Neural crest cell (in vitro differentiated cells): ENCODE measurements at places on chromosomes 5 and 9. TPM values are rescaled to one million over a fixed set of nuclear protein-coding genes. Genes with fewer than 3 reads are reported as not detected.

- H3K27me3 ChIP-seq, result no peaks in the 10 kb centered on the region
- peak; percentile 47 for DNase-seq
- no peaks in the 10 kb centered on the region for H3K36me3 ChIP-seq
Observed at GRCh38 chr9:136886610-136887597, 588 bp downstream of the TRAF2 start.

GRCh38 chr5:102796498-102796897 lies 41.4 kb downstream of the PAM start:
- DNase-seq, result no peak
- no peaks in the 10 kb centered on the region for H3K27me3 ChIP-seq
- H3K27ac ChIP-seq, result no peak overlapping the region
- H3K4me1 ChIP-seq, result peaks cover 35% of the 10 kb centered on the region
- H3K4me3 ChIP-seq, result no peak overlapping the region
- H3K36me3 ChIP-seq, result peaks cover 2% of the 10 kb centered on the region

DNA sequence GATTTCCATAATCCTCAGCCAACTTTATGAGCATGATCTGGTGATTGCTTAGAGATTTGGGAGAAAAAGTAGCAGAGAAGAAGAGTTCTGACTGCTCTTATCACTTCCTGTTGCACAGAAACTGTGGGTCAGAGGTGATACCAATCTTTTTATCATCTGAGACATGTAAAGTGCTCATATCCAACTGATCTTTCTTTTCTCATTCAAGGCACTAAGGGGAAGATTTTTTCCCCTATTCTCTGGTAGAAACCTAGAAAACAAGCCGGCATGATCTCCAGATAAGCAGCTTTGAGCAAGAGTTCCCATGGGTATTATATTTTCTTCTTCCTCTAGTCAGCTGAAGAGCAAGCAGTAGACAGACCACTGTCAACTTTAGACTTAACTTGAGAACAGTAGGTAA lies 29.0 kb upstream of the GPR150 start:
- H3K36me3 ChIP-seq, result peaks cover 5% of the 10 kb centered on the region
- H3K27me3 ChIP-seq, result no peaks in the 10 kb centered on the region
- peaks cover 5% of the 10 kb centered on the region for H3K4me1 ChIP-seq
- no peak for DNase-seq
- H3K4me3 ChIP-seq, result no peak overlapping the region
- no peak overlapping the region for H3K27ac ChIP-seq

The SEMA6A gene
- total RNA-seq, result 30.0 and 34.0 TPM in 2 replicates

DNA sequence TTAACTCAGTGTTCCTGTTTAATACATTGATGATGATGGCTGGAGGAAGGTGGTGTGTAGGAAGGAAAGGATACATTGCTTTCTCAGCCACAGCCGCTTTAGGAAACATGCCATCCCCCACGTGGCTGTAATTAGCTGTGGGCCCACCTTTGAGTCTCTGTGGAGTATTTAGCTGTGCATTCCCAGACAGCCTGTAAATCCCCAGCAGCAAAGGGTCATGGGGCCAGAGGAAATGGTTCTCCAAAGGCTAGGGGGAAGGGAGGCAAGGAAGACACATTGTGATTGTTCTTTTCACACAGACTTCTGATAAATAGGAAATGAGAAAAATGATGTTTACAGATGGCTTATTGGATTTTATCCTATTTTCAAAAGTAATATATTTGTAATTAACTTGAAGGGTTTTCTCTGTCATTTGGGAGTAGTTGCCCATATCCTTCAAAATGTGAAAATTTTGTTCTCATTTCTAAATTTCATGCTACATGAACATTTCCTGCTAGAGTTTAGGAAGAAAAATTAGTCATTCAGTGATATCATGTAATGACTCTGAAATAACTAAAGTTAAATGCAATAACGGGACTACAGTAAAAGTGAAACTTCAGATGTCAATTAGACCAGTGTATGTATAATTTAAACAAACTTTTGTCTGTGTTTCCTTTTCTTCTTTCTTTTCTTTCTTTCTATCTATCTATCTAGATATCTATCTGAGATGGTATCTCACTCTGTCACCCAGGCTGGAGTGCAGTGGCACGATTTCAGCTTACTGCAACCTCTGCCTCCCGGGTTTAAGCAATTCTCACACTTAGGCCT lies 24.3 kb upstream of the F2R start:
- H3K27me3 ChIP-seq, result no peaks in the 10 kb centered on the region
- H3K27ac ChIP-seq, result peak overlapping the region; percentile 92
- H3K4me3 ChIP-seq, result no peak overlapping the region
- peaks cover 10% of the 10 kb centered on the region for H3K36me3 ChIP-seq
- peak; percentile 5 for DNase-seq

GRCh38 chr5:66615136-66615535 lies 18.9 kb downstream of the MAST4 start:
- H3K27ac ChIP-seq, result no peak overlapping the region
- no peak overlapping the region for H3K4me3 ChIP-seq
- H3K36me3 ChIP-seq, result no peaks in the 10 kb centered on the region
- no peaks in the 10 kb centered on the region for H3K27me3 ChIP-seq
- H3K4me1 ChIP-seq, result no peaks in the 10 kb centered on the region

The SLIT3 gene
- total RNA-seq, result 12.6 and 13.3 TPM in 2 replicates

DNA sequence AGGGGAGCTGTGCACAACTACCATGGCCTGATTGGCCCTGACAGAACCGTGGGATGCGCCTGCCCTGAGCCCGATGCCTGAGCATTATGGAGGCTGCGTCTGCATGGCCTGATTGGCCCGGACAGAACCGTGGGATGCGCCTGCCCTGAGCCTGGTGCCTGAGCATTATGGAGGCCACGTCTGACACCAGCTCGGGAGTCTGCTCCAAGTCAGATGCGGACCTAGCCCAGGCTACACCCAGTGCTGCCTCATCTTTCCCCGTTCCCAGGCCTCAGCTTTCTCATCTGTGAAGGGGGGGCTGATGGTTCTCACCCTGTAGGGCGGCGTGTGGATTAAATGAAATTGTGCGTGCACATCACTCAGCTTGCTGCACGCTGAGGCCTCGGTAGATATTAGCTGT lies 7.3 kb downstream of the CEP72 start:
- DNase-seq, result no peak
- H3K27me3 ChIP-seq, result no peaks in the 10 kb centered on the region
- peaks cover 13% of the 10 kb centered on the region for H3K4me1 ChIP-seq
- peaks cover 18% of the 10 kb centered on the region for H3K36me3 ChIP-seq
- H3K27ac ChIP-seq, result no peak overlapping the region

DNA sequence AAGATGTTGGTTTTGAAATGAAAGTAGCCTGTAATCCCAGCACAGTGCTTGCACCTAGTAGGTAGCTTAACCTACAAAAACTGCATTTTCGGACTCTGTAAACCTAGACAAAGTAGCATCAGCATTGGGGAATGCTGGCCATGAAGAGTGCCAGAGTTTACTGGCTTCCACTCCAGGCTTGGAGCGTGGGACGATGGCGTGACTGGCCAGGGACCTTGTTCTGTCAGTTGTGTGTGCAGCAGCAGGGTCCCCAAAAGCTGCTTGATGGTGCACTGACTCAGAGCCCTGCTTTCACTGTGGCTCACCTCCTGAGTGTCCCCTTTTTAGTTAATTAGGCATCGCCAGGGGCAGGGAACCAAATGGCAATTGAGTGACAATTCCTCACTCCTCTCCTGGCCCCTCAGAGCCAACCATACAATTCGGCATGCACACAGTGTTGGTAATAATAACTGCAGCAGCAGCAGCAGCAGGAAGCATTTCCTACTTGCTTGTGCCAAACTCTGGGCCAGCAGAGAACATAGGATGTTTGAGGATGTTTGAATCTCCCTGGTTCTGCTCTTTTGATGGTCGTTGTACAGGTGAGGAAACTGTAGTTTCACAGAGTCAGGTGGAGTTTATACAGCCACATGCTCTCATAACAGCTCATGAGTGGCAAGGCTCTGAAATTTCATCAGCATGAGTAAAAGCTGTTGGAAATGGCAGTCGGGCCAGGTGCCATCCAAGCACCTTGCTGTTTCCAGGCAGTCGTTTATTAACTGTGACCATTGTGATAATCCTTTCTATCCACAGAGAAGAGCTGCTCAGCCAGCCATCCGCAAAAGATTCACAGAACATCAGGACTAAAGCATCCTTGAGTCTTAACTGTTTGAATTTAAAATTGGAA lies 4.2 kb downstream of the UBE2QL1 start:
- H3K27ac ChIP-seq, result no peak overlapping the region
- no peaks in the 10 kb centered on the region for H3K36me3 ChIP-seq
- H3K4me1 ChIP-seq, result peaks cover 11% of the 10 kb centered on the region
- no peak overlapping the region for H3K4me3 ChIP-seq

- H3K27me3 ChIP-seq, result peaks cover 46% of the 10 kb centered on the region
- peaks cover 32% of the 10 kb centered on the region for H3K4me1 ChIP-seq
- H3K36me3 ChIP-seq, result no peaks in the 10 kb centered on the region
- DNase-seq, result no peak
- no peak overlapping the region for H3K27ac ChIP-seq
Observed at GRCh38 chr5:90551376-90551775, 7.2 kb upstream of the ADGRV1 start.

The OBP2B gene
- total RNA-seq, result not detected in 2 replicates

- H3K36me3 ChIP-seq, result no peaks in the 10 kb centered on the region
- no peak overlapping the region for H3K27ac ChIP-seq
- peaks cover 5% of the 10 kb centered on the region for H3K27me3 ChIP-seq
- no peak overlapping the region for H3K4me3 ChIP-seq
- H3K4me1 ChIP-seq, result no peaks in the 10 kb centered on the region
Observed at GRCh38 chr9:117782931-117783788, 79.0 kb downstream of the TLR4 start.

GRCh38 chr5:8598356-8598755 lies 729.4 kb downstream of the MTRR start:
- H3K27ac ChIP-seq, result no peak overlapping the region
- H3K36me3 ChIP-seq, result no peaks in the 10 kb centered on the region
- peaks cover 2% of the 10 kb centered on the region for H3K4me1 ChIP-seq
- no peaks in the 10 kb centered on the region for H3K27me3 ChIP-seq

DNA sequence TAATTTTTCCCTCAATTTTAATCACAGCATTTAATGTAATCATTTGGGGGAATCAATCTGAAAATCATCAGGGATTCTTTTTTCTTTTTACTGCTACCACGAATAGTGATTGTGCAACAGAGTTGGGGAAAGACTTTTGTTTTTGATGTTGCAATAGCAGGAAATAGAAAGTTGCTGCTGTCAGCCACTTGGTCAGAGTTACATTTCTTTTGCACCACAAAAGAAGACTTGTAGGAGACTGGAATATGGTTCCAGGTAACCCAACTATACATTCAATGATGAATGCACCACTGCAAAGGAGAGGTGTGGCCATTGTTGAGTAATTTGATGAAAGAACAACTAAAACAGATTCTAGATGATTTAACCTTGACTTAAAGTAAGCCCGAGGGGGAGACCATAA lies 46.3 kb upstream of the PALM2AKAP2 start:
- DNase-seq, result no peak
- no peaks in the 10 kb centered on the region for H3K36me3 ChIP-seq
- no peak overlapping the region for H3K27ac ChIP-seq
- no peak overlapping the region for H3K4me3 ChIP-seq
- no peaks in the 10 kb centered on the region for H3K4me1 ChIP-seq
- H3K27me3 ChIP-seq, result no peaks in the 10 kb centered on the region

The PDE6A gene
- total RNA-seq, result not detected in 2 replicates

GRCh38 chr9:75609401-75609800 lies 281.1 kb upstream of the PCSK5 start:
- no peak overlapping the region for H3K27ac ChIP-seq
- no peak for DNase-seq
- H3K4me1 ChIP-seq, result no peaks in the 10 kb centered on the region
- no peak overlapping the region for H3K4me3 ChIP-seq

DNA sequence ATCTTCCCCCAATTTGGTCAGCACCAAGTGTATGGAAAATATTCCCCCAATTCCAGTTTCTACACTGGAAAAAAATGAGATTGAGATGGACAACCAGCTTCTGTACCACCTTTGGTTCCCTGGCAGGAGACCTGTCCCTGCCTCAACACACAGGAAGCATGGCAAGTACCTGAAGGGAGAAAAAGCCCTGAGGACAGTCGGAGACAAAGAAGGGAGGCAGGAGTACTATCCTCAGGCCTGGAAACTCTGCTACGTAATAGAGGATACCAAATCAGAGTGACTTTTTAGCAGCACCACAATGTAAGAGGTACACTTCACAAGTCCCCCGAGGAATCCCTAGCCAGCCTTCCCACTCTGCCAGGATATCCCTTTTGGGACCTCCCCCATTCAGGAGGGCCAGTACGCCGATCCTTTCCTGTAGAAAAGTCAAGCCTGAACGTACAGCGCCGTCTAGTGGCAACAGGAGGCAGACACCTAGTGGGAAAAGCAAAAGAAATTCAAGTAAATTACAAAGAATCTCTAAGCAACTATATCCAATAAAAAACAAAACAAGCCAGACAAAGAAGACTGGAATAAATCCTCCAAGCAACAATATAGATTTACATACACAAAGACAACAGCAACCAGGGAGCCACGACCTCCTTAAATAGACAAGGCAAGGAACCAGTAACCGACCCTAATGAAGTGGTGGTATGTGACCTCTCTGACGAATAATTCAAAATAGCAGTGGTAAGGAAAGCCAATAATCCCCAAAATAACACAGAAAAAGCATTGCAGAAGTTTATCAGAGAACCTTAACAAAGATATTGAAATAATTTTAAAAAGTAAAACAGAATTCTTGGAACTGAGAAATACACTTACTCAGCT lies 63.3 kb upstream of the SLCO6A1 start:
- H3K36me3 ChIP-seq, result peaks cover 10% of the 10 kb centered on the region
- peak; percentile 28 for DNase-seq
- H3K4me3 ChIP-seq, result no peak overlapping the region
- H3K4me1 ChIP-seq, result no peaks in the 10 kb centered on the region
- no peaks in the 10 kb centered on the region for H3K27me3 ChIP-seq
- no peak overlapping the region for H3K27ac ChIP-seq

The ANAPC2 gene
- 69.3 and 71.7 TPM in 2 replicates for total RNA-seq

DNA sequence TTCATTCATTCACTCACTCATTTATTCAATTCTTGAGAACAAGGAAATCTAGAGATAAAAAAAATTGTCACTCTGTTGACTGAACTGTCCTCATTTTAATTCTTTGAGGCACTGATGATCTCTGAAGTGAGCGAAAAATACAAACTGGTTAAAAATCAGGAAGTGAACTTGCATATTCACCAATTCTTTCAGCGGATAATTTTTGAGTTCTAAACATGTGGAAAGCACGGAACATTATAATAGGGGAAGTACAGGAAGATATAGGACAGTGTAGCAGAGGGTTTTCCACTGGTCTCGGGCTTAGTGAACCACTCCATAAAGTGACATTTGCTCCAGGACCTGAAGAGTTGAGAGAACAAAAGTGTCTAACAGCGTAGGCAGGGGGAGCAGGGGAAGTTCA lies 169.5 kb downstream of the TLR4 start:
- H3K36me3 ChIP-seq, result no peaks in the 10 kb centered on the region
- H3K4me3 ChIP-seq, result no peak overlapping the region
- peaks cover 3% of the 10 kb centered on the region for H3K27me3 ChIP-seq
- no peak overlapping the region for H3K27ac ChIP-seq
- H3K4me1 ChIP-seq, result no peaks in the 10 kb centered on the region
- no peak for DNase-seq

GRCh38 chr9:121305269-121305994 lies 37.5 kb downstream of the GSN start:
- peaks cover 2% of the 10 kb centered on the region for H3K27me3 ChIP-seq
- H3K4me3 ChIP-seq, result no peak overlapping the region
- DNase-seq, result no peak
- peaks cover 3% of the 10 kb centered on the region for H3K4me1 ChIP-seq

- H3K4me1 ChIP-seq, result no peaks in the 10 kb centered on the region
- no peak for DNase-seq
- no peaks in the 10 kb centered on the region for H3K27me3 ChIP-seq
- no peak overlapping the region for H3K4me3 ChIP-seq
- no peak overlapping the region for H3K27ac ChIP-seq
Observed at GRCh38 chr5:168244838-168245559, 46.4 kb upstream of the WWC1 start.

- no peak overlapping the region for H3K4me3 ChIP-seq
- peaks cover 32% of the 10 kb centered on the region for H3K4me1 ChIP-seq
- DNase-seq, result no peak
- peaks cover 15% of the 10 kb centered on the region for H3K27me3 ChIP-seq
- H3K27ac ChIP-seq, result no peak overlapping the region
- no peaks in the 10 kb centered on the region for H3K36me3 ChIP-seq
Observed at GRCh38 chr5:2282034-2282690, 399.4 kb upstream of the IRX4 start.
